ENCODE measurements at places on chromosomes 1 and 21.

- DNase-seq = no peak
Observed at GRCh38 chr1:204307334-204307883, 52.3 kb downstream of the PLEKHA6 start.

DNA sequence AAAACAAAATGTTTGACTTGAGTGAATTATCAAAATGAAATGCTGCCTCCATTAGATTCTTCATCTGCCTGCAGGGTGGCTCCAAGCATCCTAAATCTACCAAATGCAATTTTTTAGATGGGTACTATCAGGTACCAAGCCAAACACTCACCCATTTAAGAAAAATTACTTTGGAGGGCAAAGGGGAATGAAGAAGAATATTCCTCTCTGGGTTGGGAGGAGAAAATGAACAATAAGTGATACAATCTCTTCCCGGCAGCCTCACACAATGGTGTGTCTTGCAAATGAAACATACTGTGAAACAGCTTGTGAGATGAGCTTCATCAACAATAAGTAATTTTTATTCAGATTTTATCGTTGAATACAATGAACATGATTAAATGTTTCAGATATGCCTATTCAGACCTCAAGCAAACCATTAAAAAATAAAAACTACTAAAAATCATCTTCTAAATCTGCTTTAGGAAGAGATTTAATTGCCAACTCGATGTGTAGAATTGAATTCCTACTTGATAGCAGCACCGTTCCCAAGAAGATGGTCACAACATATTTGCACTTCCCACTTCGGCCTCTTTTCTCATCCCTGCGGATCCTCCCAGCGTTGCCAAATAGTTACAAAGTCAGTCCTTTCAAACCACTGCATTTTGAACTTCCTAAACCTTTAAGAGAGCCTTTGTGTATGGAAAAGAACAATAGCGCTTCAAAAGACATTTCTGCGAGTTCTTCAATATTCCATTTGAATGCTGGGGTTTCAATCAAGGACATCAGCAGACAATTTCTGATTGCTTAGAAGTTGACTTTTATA, 2.7 kb downstream of the DAB1 start:
- DNase-seq = no peak

GRCh38 chr1:245288796-245289195, 134.0 kb downstream of the KIF26B start:
- no peak for DNase-seq

- no peak for DNase-seq
Observed at GRCh38 chr1:94285031-94285654, 47.8 kb upstream of the ARHGAP29 start.

GRCh38 chr1:58432851-58433668, 113.5 kb downstream of the OMA1 start:
- DNase-seq = peak; percentile 82

DNA sequence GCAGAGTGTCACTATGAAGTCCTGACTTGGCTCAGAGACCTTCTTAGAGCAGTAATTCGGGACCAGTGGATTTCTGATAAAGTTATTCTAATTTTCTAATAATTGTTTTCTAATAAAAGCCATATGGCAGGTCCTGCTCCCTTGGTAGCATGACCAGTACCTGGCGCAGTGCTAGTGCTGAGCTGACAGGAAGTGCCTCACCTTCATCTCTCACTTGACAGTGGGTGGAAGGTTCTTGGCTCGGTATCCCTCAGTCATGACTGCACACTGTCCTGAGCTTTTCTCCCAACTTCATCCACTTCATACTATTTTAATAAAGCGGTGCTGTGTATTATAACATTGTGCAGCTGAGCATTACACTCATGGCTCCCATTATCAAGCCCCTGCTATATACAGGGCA, 14.1 kb downstream of the VANGL1 start:
- no peak for DNase-seq

DNA sequence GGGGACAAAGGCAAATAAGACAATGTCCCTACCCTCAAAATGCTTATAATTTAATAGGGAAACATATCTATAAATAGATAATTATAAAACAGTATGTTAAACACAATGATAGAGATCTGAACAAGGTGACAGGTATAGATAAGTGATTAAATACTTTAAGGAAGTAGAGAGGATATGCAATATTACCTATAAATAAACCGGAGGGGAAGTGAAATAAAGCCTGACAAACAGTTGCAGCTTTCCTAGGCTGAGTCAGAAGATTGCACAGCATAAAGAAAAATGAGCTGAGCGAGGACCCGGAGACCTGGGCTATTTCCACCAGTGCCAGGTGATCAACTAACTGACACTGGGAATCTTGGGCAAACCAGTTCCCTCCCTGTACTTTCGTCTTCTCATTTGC, 11.5 kb upstream of the PSRC1 start:
- DNase-seq = no peak

GRCh38 chr1:30748098-30748698, 9.4 kb downstream of the LAPTM5 start:
- no peak for DNase-seq

DNA sequence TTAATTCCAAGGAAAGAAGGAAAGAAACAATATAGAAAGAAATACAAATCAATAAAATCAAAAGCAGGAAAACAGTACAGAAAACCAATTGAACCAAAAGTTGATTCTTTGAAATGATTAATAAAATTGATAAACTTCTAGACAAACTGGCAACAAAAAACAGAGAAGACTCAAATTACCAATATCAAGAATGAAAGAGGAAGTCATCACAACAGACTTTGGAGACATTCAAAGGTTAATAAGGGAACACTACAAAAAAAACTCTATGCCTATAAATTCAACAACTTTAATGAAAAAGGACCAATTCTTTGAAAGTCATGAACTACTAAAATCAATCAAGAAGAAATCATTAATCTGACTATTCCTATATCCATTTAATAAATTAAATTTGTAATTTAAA, 329.3 kb upstream of the NR5A2 start:
- no peak for DNase-seq

- no peak for DNase-seq
Observed at GRCh38 chr21:15679630-15680029, 50.2 kb upstream of the USP25 start.

GRCh38 chr1:174039027-174039426, 16.9 kb upstream of the RC3H1 start:
- DNase-seq = no peak

DNA sequence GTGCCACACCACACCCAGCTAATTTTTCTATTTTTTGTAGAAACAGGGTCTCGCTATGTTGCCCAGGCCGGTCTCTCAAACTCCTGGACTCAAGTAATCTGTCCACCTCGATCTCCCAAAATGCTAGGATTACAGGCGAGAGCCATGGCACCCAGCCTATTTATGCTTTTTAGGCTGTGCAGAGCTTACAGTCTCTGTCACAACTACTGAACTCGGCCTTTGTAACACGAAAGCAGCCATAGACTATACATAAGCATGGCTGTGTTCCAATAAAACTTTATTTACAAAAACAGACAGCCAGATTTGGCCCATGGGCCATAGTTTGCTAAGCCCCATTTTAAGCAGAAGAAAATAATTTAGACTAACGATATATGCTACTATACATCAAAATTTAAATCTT, 54.4 kb downstream of the NID1 start:
- DNase-seq = no peak

DNA sequence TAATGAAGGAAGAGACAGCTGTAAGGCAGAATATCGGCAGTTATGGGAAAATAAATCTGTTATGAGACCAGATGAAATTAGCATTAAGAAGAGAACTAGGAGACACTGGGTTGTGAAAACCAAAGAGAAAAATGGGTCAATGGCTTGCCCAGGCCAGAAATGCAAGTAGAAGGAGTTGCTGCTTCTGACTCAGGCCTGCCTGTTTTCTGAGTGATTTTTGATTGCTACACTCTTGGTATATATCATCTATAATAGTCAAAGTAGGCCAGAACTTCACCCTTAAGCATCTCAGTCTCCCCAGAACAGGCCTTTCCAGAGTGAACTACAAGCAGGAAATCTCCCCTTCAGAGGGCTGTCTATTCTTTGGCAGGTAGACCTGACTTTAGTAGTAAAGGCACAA, 107.0 kb downstream of the NRIP1 start:
- no peak for DNase-seq

GRCh38 chr1:13992489-13993285, 292.7 kb downstream of the PRDM2 start:
- DNase-seq = no peak

DNA sequence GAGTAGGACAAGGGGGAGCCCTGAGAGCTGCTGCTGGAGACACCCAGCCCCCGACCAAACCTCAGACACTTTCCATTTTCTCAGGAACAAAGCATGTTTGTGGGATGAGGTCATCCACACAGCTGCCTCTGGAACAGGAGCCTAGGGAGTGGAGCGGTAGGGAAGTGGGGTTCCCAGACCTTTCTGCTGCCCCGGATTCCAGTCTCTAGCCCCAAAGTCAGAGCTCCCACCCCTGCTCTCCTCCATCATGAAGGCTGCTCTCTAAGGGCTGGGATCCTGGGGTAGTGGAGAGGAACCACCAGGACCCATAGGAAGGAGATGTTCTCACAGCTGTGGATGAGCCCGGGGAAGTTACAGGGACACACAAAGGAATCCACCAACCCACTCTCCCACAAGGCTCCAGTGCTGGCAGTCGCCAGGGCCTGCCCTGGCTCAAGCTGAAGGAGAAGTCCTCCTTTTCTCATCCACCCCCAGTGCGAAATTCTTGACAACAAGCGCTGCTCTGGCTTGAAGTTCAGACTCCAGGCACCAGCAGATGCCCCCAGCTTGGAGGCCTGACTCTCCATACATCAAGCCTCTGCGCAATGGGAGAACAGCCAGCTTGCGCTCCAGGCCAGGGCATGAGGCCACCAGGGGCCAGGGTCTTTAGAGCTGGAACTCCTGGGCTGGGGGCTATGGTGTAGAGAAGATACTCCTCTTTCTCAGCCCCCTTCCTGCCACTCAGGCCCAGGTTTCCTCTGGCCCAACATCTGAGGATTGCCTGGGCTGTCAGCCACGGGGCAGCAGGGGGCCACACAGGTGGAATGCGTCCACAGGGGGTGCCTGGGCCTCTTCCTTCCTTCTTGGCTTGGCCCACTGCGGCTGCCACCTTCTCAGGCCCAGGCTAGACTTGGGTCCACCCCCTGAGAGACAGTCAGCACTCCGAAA, 4.5 kb downstream of the FHL3 start:
- DNase-seq = peak; percentile 81

- no peak for DNase-seq
Observed at GRCh38 chr1:23930861-23931490, 17.8 kb upstream of the CNR2 start.

DNA sequence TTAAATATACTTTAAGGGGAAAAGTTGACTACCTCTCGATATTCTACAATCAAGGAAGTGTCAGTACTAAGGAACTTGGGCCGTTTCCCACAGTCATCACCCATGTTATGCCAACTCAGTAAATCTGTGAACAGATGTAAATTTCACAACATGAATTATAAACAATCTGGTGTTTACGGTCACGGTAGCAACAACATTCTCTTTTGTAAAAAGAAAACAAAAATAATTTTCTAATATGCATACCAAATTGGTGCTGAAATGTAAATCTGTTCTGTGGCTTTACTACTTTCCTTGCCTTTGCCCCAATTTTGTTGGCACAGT, 1.2 kb downstream of the SH3GLB1 start:
- no peak for DNase-seq

DNA sequence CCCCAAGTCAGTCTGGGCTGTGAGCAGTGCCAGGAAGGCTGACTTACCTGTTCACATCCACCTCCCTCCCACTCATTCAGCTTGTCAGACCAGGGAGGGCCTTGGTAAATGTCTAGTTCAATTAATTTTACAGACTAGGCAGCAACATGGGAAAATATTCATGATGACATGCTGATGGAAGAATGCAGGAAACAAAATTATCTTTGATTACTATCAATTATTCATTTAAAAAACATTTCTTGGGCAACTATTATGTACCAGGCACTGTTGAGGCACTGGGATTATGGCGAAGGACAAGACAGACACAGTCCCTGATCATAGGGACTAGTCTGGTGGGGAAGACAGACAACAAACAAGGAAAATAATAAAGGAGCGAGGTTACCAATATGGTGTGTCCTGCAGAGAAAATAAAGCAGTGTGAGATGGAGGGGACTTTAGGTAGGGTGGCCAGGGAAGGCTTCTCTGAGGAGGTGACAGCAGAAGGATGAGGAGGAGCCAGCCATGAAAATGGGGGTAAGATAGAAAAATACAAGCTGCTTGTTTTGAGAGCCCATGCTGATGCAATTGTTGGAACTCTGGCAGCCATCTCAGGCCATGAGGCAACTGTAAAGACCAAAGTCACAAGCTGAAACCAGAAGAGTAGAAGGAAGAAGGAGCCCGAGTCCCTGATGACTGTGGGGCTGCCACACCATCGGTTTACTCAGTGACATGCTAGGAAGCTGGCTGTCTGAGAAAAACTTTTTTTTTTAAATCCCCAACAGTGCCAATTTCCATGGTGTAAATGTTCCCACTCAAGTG, 14.0 kb downstream of the TRIM62 start:
- DNase-seq = no peak

DNA sequence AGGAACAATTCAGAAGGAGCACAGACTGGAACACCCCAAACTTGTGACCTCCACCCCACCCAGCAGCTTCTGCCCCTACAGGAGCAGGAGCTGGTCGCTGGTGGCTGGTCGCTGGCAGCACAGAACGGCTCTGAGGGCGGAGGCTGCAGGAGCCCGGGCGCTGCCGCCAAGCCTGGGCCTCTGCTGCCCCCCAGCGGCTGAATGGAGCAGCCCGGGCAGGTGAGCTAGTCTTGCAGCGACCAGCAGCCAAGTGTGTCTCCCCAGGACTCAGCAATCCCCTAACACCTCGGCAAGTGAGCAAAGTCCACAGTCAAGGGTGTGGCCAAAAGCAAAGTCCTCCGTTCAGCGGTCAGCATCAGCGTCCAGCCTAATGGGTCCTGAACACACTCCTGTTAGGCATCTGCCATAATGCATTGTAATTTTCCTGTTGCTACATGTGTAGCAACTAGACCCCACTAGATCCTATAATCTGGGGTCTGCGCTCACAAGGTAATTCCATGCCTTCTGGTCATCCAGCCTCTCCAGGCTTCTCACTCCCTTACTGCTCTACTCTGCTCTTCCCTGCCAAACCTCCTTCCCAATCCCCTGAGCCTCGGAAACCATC, 12.1 kb upstream of the GJB5 start:
- peak; percentile 65 for DNase-seq

DNA sequence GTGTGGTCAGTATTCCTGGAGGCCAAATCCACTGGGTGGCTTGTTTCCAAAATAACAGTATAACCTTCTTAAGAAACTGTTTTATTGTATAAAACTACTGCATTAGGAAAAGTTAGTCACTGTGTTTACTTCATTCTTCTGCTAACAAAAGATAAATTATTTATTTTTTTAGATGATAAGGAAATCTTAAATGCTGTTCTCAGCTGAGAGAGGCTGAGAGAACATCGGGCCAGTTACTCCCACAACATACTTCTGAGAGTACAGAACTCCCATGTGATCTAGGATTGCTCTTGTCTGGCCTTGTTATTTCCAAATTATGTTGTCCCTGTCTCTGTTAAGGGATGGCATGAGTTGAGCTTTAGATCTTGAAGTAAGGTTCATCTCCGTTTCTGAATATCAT, 96.7 kb upstream of the CXADR start:
- no peak for DNase-seq
